Renal cortical epithelial cell (primary cell): ENCODE measurements at places on chromosomes 1 and 21. TPM values are rescaled to one million over a fixed set of nuclear protein-coding genes. Genes with fewer than 3 reads are reported as not detected.

- DNase-seq = no peak
These were observed 17.4 kb upstream of the CD1D start for GRCh38 chr1:158163000-158163947.

DNA sequence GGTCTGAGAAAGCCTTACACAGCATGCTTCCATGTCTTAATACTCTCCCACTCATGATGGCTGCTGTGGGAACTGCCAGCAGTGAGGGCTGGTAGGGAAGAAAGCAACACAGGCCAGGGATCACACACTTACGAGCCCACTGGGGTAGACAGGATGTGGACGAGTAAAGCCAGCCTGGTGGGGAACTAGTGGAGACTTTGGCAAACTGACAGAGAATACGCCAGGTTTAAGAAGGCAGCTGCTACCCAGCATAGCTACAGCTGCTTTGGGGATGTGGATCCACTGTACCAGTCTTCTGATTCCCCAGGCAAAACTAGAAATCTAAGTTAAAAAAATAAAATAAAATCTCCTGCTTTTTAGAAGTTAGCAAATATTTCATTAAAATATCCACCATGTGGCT, 664.0 kb downstream of the SMYD3 start:
- no peak for DNase-seq

Gene KRTAP19-1
- total RNA-seq = not detected in 2 replicates

DNA sequence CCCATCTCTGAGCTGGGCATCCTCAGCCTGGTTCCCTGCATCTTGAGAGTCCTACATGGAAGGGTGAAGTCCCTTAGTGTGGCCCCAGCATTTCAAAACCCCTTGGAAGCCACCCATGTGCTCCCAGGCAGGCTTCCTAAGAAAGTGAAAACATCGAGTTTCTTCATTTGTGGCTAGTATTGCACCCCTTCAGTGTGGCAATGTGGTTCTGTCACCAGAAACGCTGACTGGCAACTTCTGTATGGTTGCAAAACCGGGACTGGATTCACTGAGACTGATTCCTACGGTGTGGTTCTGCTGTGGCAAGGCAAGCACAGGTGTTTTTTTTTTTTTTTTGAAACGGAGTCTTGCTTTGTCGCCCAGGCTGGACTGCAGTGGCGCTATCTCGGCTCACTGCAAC, 9.0 kb upstream of the IFNGR2 start:
- no peak for DNase-seq

Gene WNT3A
- total RNA-seq = not detected in 2 replicates
